SK-MEL-5 (cell line): ENCODE measurements at places on chromosomes 4 and X. TPM values are rescaled to one million over a fixed set of nuclear protein-coding genes. Genes with fewer than 3 reads are reported as not detected.

DNA sequence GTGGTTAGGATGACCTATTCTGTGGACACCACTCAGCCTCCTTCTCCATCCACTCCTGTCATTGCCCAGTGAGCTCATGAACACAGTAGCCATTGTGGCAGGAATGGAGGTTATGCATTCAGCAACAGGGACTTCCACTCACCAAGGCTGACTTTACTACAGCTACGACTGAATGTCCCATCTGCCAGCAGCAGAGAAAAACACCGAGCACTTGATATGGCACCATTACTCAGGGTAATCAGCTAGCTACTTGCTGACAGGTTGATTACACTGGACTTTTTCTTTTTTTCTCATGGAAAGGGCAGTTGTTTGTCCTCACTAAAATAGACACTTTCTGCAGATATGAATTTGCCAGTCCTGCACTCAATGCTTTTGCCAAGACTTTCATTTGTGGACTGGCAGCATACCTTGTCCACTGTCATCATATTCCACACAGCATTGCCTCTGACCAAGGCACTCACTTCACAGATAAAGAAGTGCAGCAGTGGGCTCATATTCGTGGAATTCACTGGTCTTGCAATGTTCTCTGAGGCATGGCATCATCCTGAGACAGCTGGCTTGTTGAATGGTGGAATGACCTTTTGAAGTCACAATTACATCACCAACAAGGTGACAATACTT is 37.3 kb upstream of the UGT2B4 start:
- DNase-seq, result no peak

- no peak for DNase-seq
Measured at GRCh38 chr4:108685036-108685686, 34.8 kb downstream of the OSTC start.

The ADH7 gene
- total RNA-seq, result not detected in 2 replicates

GRCh38 chr4:122772986-122773385 is 40.5 kb downstream of the BBS12 start:
- no peak for DNase-seq

- no peak for DNase-seq
Measured at GRCh38 chr4:113051361-113051760, 1.9 kb downstream of the ANK2 start.

DNA sequence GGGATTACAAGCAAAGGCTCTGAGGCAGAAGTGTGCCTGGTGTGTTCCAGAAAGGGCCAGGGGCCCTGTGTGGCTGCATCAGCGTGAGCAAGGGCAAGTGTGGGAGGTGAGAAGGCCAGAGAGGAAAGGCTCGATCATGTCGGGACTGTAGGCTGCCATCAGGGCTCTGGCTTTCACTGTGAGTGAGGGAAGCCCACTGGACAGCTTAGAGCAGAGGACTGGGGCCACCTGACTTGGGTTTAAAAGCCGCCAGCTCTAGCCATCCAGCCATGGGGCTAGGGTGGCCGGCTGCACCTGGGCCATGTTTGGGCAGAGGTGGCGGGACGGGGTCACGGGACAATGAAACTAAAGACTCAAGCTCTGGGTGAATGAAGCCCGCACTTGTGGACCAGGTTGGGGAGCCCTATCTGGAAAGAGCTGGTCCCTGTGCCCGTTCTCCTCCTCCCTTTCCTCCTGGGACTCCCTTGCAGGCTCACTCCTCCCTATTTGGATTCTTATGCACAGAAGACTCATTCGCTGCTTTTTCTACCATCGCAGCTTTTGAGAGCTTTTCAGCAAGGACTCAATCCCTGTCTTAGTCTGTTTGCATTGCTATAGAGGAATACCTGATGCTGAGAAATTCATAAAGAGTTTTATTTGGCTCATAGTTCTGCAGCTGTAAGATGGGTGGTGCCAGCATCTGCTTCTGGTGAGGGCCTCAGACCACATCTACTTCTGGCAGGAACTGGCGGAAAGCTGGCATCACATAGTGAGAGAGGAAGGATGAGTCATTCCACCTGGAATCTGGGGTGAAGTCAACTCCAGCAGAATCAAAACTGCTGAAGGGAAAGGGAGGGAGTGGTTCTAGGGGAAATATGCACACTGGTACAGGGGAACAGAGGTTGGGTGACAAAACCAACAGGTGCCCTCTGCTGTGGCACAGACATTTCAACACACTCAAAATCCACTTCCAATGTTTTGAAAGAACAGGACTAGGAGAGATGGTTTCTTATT is 15.3 kb downstream of the CTAG1B start:
- no peak for DNase-seq

- no peak for DNase-seq
Measured at GRCh38 chr4:167032871-167033270, 201.4 kb downstream of the SPOCK3 start.

- DNase-seq, result peak; percentile 78
Measured at GRCh38 chr4:82372517-82373485, 990 bp downstream of the HNRNPD start.

DNA sequence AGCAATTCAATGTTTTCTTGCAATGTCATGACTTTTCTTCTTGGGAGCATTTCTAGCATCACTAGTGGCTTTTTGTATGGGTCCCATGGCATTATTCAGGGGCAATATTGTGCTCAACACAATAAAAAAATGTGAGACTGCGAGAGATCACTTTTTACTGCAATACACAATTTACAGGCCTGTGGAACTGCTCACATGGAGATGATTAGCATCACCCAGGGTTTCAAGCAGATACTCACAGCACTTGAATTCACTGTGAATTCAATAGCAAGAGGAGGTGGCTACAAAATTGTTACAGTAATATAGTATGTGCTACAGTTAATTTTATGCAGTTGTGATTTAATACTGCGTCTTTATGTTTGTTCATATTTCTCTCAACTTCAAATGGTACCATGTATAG is 50.4 kb downstream of the TBC1D19 start:
- no peak for DNase-seq

DNA sequence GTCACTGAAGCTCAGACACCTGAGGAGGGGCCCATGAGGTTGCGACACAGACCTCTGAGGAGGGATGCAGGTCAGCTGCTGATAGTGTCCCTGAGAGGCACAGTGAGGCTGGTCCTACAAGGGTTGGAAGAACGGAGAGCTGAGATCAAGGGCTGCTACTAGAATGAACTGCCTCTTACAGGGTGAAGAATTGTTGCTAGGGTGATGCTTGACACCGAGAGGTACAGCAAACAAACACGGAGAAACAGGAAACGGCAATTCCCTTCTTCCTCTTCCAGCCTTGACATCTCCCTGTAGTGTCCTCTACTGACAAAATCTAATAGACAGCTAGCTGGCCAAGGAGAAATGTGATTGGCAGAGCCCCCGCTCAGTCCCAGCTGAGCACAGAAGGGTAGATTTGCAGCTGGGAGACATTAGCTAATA is 11.8 kb upstream of the HPGDS start:
- DNase-seq, result no peak

- no peak for DNase-seq
Measured at GRCh38 chrX:149937871-149938426, 342 bp downstream of the EOLA2 start.

- DNase-seq, result no peak
Measured at GRCh38 chrX:40127052-40127451, 29.3 kb upstream of the BCOR start.

The PIGA gene
- 22.0 and 26.3 TPM in 2 replicates for total RNA-seq

The NIPAL1 gene
- 0.13 and 0.40 TPM in 2 replicates for total RNA-seq

The HELT gene
- not detected in 2 replicates for total RNA-seq

- no peak for DNase-seq
Measured at GRCh38 chr4:5100986-5101385, 49.7 kb downstream of the STK32B start.

- no peak for DNase-seq
Measured at GRCh38 chr4:37693450-37694190, 7.4 kb upstream of the RELL1 start.

DNA sequence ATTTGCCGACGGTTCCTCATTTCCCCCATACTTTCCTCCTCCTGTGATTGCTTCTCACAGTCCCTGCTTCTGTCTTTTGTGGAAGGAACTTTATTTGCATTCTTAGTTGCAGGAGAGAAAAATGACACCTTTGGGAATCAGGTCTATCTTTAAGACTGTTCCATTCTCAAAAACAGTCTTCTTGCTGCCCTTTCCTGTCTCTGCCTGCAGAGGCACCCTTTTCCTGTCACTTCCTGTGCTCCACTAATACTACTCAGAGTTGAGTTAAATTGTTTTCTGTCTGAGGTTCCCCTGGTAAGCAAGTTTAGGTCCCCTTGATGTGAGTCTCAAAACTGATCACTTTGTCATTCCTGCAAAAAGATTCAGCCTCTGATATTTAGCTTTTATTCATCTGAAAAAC is 208.8 kb upstream of the CLNK start:
- peak; percentile 43 for DNase-seq

GRCh38 chr4:38804654-38805295 is at the start of gene TLR1:
TLR1 (minus strand) TSS chr4:38804791; CDS start chr4:38798831, 5,960 bp downstream.
- DNase-seq, result peak; percentile 63

- no peak for DNase-seq
Measured at GRCh38 chr4:36394352-36394903, 113.0 kb downstream of the DTHD1 start.

The HTN1 gene
- total RNA-seq, result 108 and 127 TPM in 2 replicates

The FGFBP1 gene
- not detected in 2 replicates for total RNA-seq

The FREM3 gene
- total RNA-seq, result not detected in 2 replicates

The TMPRSS11D gene
- total RNA-seq, result not detected in 2 replicates

DNA sequence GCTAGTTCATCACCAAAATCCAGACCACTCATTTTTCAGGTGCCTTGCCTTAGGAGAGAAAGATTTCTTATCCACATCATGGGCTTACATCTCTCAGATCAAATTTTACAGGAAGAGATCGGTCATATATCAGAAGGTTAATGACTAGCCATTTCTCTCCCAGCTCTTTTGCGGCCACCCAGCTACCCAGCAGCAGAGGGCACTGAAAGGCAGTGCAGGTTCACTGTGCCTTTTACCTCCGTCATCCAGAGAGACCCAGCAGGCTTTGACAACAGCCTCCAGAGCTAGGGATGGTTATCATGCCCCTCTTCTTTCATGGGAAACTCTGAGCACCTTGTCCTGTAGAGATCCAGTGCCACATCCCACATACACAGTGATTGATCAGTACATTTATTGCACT is 384.8 kb downstream of the AFF2 start:
- peak; percentile 1 for DNase-seq
